NCI-H1048 (cell line): ENCODE measurements at places on chromosomes 3 and 15.

DNA sequence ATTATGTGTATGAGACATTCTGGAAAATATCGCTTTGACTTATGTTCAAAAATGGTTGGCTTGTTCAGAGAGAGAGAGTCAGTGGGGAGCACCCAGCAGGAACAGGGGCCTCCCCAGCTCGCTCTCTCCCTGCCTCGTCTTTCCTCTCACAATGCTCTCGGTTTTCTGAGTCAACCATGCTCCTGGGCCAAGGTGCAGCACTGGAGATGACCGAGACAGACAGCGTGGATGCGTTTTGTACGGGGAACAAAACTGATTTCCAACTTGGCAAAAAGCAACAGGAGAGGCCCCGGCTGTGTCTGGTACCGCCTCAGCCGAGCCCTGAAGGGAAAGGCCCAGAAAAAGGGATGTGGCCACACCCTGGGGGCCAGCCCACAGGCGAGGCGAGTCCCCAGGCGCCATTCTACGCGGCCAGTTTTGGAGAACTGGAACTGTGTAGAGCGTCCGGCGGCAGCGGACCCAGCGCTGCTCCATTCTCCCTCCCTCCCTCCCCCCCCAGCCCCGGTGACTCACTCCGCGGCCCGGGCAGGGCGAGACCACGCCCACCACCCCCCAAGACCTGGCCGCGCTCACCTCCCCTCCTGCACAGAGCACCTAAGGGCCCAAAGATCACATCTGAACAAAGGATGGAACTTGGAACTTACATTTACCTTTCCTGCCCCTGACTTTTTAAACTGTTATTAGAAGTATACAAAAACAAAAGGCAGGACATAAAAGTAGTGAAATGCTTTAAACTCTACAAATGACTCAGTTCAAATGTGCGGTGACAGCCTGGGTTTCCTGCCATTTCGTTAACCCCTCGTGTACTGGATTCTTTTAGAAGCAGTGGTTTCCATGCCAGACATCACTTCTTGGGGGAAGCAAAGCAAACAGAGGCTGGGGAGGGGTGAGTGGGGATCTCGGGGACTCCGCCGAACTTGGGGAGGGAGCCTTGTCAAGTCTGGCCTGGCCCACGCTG, 12.7 kb downstream of the ATP10A start:
- DNase-seq: no peak

- DNase-seq: no peak
These were observed 93.7 kb downstream of the TMEM266 start for GRCh38 chr15:76153241-76154197.

GRCh38 chr15:34621675-34622074, 38.2 kb upstream of the GOLGA8B start:
- DNase-seq: no peak

DNA sequence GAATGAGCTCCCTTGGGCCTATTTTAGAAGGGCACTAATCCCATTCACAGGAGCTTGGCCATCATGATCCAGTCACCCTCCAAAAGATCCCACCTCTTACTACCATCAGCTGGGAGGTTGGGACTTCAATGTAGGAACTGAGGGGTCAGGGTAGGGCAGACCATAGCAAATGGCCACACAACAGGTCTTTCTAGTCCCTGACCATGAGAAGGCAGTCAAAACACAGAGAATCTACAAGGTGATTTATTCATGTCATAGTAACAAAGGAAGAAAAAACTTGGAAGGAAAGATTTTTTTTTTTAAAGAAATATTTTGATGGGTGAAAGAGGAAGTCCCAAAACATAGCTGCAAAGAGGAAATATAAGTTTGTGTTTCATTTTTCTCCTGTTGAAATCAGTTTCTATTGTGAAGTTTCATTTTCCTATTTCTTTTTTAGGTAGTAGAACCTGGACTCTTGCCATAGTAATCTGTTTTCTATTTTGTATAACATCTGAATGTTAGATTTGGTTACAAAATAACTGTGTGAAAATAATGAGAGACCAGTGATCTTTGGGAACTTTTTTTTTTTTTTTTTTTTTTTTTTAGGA, 23.5 kb upstream of the TNFSF10 start:
- no peak for DNase-seq

- no peak for DNase-seq
These were observed 121.0 kb downstream of the PDZRN3 start for GRCh38 chr3:73503781-73504180.

- DNase-seq: no peak
These were observed 1.4 kb upstream of the NECTIN3 start for GRCh38 chr3:111069974-111070771.

GRCh38 chr3:138137861-138138260, 5.7 kb upstream of the A4GNT start:
- no peak for DNase-seq

- no peak for DNase-seq
These were observed 36.0 kb downstream of the XYLB start for GRCh38 chr3:38382506-38383080.

GRCh38 chr15:89756897-89757296, 5.8 kb upstream of the MESP1 start:
- no peak for DNase-seq

DNA sequence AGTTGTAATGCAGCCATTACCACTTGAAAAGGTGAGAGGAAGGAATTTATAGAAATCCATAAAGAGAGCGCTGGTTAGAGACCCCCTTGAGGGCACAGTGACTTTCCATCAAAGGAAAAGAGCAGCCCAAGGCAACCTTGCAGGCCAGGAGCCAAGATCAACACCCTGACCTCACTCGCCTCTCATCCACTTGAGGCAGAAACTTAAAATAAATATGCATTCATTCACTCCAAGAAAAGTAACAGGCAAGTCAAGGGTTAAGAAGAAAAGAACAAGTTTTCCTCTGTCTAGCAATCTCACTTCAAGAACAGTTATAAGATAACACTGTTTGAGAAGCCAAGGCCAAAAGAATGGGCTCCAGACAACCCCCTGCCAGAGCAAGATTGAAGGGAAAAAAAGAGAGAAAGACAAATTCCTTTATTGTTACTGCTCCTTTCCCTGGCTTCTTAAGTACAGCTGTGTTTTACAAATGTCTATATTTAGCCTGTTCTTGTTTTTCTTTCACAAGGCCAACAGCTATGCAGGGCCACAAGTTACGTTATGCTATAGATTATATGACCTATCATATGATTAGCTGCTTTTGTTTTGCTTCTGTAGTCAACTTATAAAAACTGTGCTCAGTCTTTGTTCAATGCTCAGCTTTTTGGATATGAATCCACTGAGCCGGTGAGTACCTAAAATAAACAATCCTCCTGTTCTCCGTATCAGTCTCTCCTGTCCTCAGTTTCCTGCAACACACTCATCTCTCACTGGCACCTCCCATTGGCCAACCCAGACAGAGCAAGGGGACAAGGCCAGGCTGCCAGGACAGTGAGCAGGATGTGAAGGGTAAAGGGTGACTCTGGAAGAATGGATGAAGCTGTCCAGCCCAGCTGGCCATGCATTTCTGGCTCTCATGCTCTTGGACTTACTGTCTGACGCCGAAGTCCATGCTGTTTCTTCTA, 15.8 kb upstream of the SSUH2 start:
- DNase-seq: no peak

GRCh38 chr3:58074997-58075396, 66.8 kb downstream of the FLNB start:
- no peak for DNase-seq
